GM12878 (cell line): ENCODE measurements at places on chromosomes 16 and 17. TPM values are rescaled to one million over a fixed set of nuclear protein-coding genes. Genes with fewer than 3 reads are reported as not detected.

GRCh38 chr16:27999687-28000086 lies 63.8 kb downstream of the GSG1L start:
- H3K27ac ChIP-seq = no peak overlapping the region
- no peak overlapping the region for H3K4me3 ChIP-seq
- no peaks in the 10 kb centered on the region for H3K27me3 ChIP-seq
- H3K36me3 ChIP-seq = no peaks in the 10 kb centered on the region
- no peak for DNase-seq

GRCh38 chr16:68360956-68361355 lies 50.1 kb downstream of the PRMT7 start:
- peaks cover 24% of the 10 kb centered on the region for H3K4me1 ChIP-seq
- no peak for DNase-seq
- H3K36me3 ChIP-seq = peaks cover 15% of the 10 kb centered on the region
- no peaks in the 10 kb centered on the region for H3K27me3 ChIP-seq

GRCh38 chr16:4383591-4384444 lies 12.2 kb downstream of the VASN start:
- no peak for DNase-seq
- H3K27me3 ChIP-seq = no peaks in the 10 kb centered on the region
- H3K27ac ChIP-seq = no peak overlapping the region
- H3K4me1 ChIP-seq = no peaks in the 10 kb centered on the region
- H3K36me3 ChIP-seq = peaks cover 19% of the 10 kb centered on the region

- H3K36me3 ChIP-seq = no peaks in the 10 kb centered on the region
- H3K27me3 ChIP-seq = no peaks in the 10 kb centered on the region
- no peak overlapping the region for H3K4me3 ChIP-seq
- no peak for DNase-seq
These were observed 45.1 kb downstream of the AHSP start for GRCh38 chr16:31572821-31573220.

DNA sequence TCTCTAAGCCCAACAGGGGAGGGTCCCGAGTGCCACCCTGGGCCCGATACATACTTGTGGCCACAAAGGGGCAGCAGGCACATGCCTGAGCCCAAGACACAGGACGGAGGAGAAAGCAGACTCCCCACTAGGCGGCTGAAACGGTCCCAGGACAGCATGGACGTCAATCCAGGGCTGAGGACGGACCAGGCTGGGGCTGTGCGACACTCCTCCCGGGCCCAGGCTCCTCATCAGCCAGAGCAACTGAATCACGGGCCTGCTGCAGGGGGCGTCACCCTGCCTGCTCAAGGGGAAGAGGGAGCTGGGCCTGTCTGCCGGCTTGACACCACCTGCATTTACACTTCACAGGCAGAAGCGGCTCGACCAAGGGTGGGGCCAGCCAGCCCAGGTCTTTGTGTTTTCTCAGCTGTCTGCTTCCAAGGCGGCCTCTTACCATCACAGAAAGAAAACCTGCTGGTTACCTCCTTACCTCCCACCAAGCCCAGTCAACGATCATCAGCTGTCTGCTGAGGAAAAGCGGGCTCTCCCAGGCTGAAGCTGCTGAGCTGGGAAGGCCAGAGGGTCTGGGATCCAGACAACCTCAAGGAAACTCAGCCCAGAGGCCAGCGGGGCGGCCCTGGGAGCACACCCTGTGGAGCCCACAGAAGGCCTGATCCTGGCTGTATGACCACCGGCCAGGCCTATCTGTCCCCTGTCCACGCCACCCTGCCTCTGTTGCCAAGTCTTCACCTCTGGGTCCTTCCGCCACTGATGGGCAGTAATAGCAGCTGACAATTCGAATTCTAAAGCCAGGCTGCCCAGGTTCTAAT lies 26.4 kb downstream of the KIFC3 start:
- H3K4me3 ChIP-seq = no peak overlapping the region
- no peak overlapping the region for H3K27ac ChIP-seq
- no peaks in the 10 kb centered on the region for H3K27me3 ChIP-seq

- no peak overlapping the region for H3K4me3 ChIP-seq
- no peaks in the 10 kb centered on the region for H3K27me3 ChIP-seq
- no peaks in the 10 kb centered on the region; the same call in 1 of the 2 replicates for H3K4me1 ChIP-seq
- H3K36me3 ChIP-seq = peaks cover 42% of the 10 kb centered on the region; the same call in 1 of the 2 replicates
- DNase-seq = no peak
- no peak overlapping the region for H3K27ac ChIP-seq
These were observed 126.3 kb downstream of the ABCC1 start for GRCh38 chr16:16075488-16076422.

DNA sequence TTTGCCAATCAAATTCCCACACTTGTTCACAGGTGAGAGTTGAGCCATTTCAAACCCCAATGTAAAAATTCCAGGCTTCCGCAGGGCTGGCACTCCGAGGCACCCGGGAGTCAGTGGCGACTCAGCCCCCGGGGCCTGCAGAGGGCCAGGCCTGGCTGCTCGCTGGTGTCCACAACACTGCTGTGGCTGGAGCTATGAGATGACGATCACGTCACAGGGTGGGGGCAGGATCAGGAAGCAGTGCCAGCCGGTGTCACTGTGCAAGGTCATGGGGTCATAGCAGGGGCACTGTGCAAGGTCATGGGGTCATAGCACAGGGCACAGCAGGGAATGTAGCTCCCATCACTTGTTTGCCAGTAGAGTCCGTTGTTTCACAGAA lies 7.8 kb downstream of the VPS4A start:
- H3K27ac ChIP-seq = no peak overlapping the region
- no peaks in the 10 kb centered on the region; the same call in 1 of the 2 replicates for H3K4me1 ChIP-seq
- no peak for DNase-seq
- H3K4me3 ChIP-seq = no peak overlapping the region
- no peaks in the 10 kb centered on the region for H3K27me3 ChIP-seq

Gene SLFN13
- polyA plus RNA-seq = 58.0 and 63.3 TPM in 2 replicates

DNA sequence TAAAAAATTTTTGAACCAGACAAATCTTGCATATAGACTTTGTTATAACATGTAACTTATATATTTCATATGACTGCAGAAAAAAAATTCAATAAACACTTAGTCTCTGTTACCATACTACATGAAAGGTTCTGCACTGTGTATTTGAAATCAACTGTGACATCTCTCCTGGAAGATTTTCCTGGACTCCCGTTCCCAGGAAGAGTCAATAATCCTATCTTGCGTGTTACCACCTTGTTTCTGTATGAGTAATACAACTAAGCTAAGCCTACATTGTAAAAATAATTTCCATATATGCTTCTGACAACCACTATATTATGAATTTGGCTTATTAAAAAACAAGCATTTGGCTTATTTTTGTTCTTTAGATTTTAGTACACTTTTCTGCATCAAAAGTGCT lies 665.6 kb upstream of the SOX9 start:
- H3K4me1 ChIP-seq = no peaks in the 10 kb centered on the region
- no peaks in the 10 kb centered on the region for H3K27me3 ChIP-seq
- no peak for DNase-seq
- no peaks in the 10 kb centered on the region for H3K36me3 ChIP-seq
- no peak overlapping the region for H3K4me3 ChIP-seq
